ENCODE measurements at places on chromosomes 3 and 15.

GRCh38 chr15:100663915-100664281, 61.5 kb downstream of the ASB7 start:
- no peak for DNase-seq

DNA sequence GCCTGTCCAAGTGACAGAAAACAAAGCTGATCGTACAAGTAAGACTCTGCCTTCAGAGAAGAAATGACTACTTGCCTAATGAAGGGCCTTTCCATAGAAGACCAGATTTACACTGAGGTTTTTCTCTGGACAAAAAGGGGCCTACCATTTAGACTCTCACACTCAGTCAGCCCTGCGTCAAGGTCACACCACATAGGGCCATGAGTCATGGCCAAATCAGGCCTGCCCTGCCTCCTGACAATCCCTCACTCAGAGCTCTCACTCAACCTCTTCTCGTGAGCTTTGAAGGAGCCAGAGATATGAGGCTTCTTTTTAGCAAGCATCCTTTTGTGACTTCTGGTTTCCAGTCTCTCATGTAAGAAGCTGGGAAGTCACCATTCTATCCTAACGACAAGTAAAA, 68.1 kb upstream of the NMNAT3 start:
- DNase-seq, result no peak

GRCh38 chr3:151278230-151278629, at the start of gene P2RY14:
P2RY14 (minus strand) TSS chr3:151278542; CDS start chr3:151214316, 64,226 bp downstream.
- DNase-seq, result no peak

DNA sequence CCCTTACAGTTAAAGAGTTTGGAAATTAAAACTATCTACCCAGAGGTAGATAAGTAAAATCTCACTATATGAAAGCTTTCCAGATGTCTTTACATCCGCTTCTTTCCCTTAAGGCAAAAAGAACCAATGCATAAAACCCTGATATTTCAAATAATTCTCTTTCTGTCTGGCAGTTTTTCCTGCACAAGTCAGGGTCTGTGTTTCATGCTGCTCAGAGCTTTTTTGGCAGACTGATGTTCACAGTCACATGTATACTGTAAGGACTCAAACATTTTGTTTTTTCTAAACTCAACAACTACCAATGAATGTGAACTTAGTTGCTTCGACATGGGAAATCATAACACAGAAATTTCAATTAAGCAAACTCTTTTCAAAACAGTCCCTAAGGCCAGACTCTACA, 988.4 kb downstream of the EPHA3 start:
- DNase-seq, result no peak

GRCh38 chr3:54649551-54649950, 278.3 kb downstream of the LRTM1 start:
- DNase-seq, result no peak

DNA sequence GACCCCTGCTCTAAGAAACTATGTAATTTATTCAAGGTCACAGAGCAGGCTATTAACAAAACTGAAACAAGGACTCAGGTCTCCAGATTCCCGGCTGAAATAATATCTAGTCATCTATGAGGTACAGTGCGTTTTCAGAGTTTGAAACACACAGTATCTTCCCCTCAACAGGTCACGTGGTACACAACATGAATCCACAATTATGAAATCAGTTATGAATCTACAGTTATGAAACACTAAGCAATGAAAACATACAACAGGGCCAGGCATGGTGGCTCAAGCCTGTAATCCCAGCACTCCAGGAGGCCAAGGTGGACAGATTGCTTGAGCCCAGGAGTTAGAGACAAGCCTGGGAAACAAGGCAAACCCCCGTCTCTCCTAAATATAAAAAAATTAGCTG, 72.7 kb downstream of the FSIP1 start:
- no peak for DNase-seq

DNA sequence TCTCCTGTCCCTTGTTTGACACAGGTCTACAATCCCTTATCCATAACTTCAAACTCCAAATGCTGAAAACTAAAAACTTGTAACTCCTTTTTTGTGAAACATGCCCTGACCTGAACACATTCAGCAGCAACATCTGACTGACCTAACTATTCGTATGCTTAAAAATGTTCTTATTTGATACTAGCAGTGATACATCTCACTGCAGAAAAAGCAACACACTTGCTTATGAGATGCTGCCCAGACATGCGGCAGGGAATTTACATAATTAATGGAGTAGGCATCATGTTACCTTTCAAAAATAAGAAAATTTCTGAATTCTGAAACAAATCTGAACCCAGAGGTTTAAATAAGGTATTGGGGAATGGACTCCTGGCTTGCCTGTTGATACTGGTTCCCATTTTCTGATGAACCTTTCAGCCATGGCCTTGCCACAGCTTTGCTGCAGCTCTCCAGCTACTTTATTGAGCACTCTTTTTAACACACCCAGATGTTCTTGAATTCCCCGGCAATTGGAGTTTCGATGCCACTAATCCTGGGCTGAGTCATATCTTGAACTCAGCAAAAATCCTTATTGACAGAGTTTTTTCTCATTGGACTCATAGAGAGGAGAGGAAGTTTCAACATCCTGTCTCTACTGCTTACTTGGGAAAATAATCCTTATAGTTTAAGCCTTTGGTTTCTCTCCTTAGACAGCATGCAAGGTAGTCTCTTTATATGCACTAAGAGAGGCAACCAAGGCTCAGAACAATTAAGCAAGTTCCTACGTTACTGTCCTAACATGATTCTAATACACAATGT, 296.6 kb upstream of the LMCD1 start:
- no peak for DNase-seq

DNA sequence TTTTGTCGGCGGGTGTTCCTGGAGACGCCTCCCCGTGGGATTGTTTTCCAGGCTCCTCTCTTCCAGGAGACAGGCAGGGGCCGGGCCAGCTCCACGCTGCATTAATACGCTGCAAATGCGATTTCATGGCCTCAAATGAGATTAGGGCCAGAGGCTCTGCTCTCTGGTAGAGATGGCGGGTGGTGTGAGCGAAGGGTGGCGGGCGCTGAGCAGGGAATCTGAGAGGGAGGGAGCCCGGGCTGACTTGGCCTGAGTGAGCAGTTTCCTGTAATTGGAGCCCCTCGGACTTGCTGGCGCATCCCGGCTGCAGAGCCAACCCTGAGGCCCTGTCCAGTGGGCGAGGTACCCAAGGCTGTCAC, 7.4 kb upstream of the CCDC33 start:
- peak; percentile 32 for DNase-seq

DNA sequence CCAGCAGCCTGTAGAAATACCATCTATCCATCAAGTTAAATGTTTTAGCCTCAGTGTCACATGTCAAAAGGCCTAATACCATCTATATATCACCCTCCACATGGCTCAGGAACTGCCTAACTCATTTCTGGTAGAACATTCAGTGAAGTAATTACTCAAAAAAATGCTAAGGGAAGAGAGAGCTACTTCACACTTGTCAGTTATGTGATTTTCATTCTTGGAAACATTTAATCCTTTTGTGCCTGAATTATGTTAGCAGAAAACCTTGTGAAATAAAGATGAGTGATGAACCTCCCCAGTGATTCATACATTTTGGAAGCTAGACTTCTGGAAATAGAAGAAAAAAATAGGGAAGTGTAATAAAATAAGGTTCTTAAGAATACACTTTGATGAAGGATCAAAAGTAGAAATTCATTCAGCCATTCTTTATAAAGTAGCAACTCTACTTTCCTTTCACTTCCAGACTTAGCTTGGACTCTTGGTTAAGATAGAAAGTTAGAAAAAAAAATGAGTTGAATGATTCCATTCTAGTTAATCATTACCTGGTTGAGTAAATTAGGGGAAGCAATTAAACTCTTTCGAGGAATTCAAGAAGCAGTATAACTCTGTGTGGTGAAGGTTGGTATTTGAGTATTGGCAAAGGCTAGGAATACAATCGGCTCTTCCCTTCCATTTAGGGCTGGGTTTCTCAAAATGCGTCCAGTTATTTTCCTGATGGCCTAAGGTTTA, 3.6 kb downstream of the OTOL1 start:
- DNase-seq, result no peak

GRCh38 chr15:57149196-57149595, 227.1 kb upstream of the CGNL1 start:
- no peak for DNase-seq

GRCh38 chr15:40388941-40389823, 6.7 kb downstream of the KNSTRN start:
- no peak for DNase-seq
